ENCODE measurements at places on chromosomes 4 and X.

GRCh38 chrX:76987381-76987780 is 459.8 kb upstream of the FGF16 start:
- no peak for DNase-seq

- DNase-seq = no peak
Measured at GRCh38 chr4:30979402-30979801, 259.2 kb downstream of the PCDH7 start.

DNA sequence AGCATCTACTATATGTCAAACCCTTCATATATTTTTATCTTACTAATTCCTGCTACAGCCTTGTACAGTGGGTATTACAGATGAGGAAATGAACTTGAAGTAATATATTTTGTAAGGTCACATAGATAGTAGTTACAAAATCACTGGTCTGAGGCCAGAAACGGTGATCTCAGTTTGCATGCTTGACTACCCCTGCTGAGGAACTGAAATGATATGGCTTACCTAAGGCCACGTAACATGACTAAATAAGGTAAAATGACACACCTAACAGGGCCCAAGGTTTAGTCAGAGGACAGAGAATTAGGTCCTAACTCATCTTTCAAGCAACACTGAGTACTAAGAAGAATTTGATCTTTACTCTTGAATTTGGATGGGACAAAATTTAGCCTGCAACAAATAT is 1.5 kb upstream of the COMMD8 start:
- DNase-seq = no peak

DNA sequence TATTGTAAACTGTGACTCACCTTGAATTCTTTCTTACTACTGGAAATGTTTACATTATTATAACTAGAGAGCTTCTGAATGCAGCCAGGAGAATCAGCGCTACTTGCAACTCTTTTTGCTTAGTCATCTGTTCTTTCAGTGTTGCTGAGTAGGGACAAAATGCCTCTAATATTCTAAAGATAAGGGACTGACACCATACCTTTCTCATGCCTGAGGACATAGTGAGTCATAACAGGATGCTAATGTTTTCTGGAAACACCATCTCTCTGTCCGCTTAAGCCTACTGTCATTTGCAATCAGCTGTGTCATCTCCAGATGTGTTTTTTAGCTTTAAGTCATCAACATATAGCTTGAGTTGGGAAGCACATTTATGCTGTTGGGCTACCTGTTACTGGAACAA is 108.3 kb downstream of the QRFPR start:
- no peak for DNase-seq

- no peak for DNase-seq
Measured at GRCh38 chr4:141047228-141047884, 85.9 kb downstream of the RNF150 start.

- no peak for DNase-seq
Measured at GRCh38 chr4:63757929-63758328, 651.3 kb downstream of the TECRL start.

- DNase-seq = no peak
Measured at GRCh38 chrX:50691820-50692219, 122.2 kb downstream of the SHROOM4 start.

DNA sequence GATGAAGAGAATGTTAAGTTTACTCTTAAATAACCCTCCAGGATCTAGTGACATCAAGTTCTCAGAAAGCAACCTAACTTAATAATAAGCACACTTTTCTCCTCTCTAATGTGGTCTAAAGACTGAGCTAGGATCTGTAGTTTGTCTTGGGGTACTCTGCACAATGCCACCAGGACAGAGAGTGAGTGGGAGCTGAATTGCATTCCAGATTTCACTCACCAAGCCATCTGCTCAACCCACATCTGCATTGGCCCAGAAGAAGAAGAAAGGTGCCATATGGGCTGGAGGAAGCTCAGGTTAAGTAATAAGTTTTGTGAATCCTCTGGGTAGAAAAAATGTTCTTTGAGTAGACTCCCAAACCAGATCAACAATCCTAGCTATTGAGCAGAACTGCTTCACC is 384.6 kb downstream of the PPP3CA start:
- no peak for DNase-seq

All from NCI-H1417 treated with DMSO at 0.1 percent for 48 hours (cell line).